ENCODE measurements at places on chromosomes 3 and 15.

DNA sequence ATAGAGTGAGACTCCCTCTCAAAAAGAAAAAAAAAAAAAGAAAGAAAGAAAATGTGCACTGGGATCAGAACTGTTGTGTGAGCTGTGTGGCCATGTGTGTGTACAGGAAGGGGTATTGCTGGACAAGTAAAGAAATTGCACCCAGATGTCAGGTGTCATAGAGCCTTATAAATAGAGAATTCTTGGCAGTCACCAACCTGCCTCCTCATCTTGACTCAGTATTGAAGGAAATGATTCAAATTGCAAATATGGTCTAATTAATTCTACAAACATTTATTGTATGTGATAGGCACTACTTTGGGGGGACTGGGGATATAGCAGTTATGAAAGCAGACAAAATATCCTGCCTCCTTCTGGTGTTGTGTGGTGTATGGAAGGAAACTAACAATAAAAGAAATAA lies 243.8 kb upstream of the TTC14 start:
- no peak for DNase-seq

- DNase-seq = no peak
Observed at GRCh38 chr3:166685246-166685645, 694.9 kb downstream of the ZBBX start.

GRCh38 chr3:99833617-99834205 lies 16.0 kb downstream of the CMSS1 start:
- DNase-seq = no peak

DNA sequence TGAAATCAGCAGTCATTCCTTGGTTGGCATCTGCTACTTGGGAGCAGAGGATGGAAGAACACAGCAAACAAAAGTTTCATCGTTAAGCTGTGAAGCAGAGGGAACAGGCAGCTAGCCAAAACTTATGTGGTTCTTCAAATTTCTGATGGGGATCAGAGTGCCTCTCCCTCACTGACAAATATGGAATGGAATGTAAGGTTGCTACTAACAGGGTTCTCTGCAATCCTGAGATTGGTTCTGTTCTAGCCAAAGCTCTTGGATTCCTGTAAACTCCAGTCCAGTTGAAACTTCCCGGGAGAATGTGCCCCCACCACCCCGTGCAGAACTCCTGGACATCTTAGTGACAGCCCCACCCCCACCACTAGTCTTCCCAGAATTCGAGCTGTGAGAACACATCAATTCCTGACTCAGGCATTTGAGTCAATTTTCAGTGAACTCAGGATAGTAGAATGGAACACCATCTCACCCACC lies 55.9 kb upstream of the PHLDB2 start:
- DNase-seq = peak; percentile 98

GRCh38 chr15:81292523-81293001 lies 31.4 kb downstream of the STARD5 start:
- no peak for DNase-seq

- DNase-seq = no peak
Observed at GRCh38 chr3:54215521-54215920, 93.2 kb downstream of the CACNA2D3 start.

DNA sequence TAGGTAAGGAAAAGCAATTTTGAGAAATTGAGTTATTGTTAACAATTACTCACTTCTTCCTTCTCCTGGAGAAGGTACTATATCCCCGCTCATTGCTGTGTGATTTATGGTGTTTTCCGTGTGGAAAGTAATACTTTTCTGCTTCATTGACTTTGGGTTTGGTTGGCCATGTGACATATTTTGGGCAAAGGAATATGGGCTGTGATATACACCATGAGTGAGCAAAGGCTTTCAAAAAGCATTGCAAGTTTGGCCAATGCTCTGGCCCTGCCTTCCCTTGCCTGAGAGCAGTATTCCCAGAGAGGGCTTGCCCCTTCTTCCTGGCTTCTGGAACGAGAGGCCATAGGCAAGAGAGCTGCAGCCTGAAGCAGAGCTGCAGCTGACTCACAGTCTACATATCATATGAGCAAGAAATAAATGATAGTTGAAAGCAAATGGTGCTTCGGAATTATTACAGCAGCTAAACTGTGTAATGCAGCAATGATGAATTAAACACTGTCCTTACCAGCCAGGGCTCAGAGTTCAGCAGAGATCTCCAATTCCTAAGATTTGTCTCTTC lies 216.8 kb upstream of the CD96 start:
- no peak for DNase-seq

DNA sequence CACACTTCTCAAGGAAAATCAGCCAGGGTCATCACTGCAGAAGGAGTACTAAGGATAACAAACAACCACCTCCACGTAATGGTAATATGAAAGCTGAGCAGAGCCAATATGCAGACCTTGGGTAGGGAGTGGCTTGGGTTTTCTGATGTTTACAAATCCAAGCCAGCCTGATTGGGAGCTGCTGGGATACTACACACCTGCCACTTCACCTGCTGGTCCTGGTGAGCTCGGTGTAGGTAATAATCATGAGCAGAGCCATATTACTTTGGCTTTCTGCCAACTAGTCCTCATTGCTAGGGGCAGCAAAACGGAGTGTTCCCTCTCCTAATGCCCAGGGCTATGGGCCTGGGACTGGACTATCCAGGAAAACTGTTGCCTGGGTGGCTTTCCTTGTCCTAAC lies 433.5 kb upstream of the PPP2R3A start:
- no peak for DNase-seq

- peak; percentile 24 for DNase-seq
Observed at GRCh38 chr15:73781038-73781925, 28.1 kb upstream of the INSYN1 start.

GRCh38 chr3:187251599-187251998 lies 39.9 kb downstream of the MASP1 start:
- DNase-seq = no peak
